Fibroblast of skin of left quadriceps (primary cell): ENCODE measurements at places on chromosomes 2 and 18.

DNA sequence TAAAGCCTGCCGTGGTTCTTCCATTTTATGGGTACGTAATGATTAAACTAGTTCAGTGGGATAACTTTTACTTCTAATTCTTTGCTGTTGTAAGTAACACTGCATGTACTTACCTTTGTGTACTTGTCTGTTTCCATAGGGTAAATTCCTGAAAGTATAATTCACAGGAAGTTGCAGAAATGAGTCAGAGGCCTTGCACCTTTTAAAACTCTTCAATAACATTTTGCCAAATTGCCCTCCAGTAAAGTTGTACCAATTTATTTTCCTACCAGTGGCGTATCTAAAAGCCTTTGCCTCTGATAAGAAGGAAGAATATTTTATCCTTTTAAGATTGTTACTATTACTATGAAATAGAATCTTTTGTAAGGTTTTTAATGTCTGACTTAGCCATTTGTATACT, 65.1 kb downstream of the CAB39 start:
- no peak for DNase-seq

DNA sequence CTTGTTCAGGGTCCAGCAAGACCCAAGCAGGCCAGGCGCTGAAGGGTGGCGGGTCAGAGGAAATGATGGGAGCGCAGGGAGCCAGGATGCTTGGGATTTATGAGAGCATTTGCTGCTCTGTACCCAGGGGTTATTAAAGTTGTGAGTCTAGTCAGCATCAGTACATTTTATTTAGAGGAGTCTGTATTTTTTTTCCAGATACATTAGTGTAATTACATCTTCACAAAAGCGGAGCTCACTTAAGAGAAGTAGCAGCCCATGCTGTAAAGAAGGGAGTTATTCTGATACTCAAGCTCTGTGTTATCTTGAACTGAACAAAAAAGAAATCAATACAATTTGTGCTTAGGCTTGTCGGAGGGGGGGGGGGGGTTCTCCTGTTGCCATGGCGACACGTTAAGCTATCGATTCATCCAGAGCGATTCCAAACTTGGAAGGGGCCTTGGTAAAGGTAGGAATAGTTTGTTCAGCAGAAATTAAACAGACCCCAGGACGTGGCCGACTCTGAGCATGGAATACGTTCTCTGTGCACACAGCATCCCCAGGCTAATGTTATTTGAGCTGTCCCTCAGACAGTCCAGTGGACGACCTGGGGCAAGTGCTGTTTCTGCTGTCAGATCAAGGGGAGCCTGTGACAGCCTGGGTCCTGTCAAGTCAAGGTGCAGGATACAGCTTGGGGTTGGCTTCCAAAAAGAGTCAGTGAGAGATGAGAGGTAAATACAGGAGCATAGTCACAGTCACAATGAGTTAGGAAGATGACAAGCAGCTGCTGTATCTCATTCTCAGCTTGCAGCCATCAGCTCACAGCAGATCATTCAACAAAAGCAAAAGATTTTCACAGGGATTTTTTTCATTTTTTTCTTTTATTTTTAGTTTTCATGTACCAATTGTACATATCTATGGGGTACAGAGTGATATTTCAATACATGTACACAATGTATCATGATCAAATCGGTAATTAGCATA, 387.6 kb downstream of the DCDC2C start:
- DNase-seq: no peak

GRCh38 chr2:28601616-28602015, 105.8 kb downstream of the PLB1 start:
- DNase-seq: no peak

- DNase-seq: no peak
These were observed 44.9 kb downstream of the ZBTB14 start for GRCh38 chr18:5250603-5251002.

- peak; percentile 63 for DNase-seq
These were observed 28.3 kb upstream of the NT5DC4 start for GRCh38 chr2:112692495-112692911.

DNA sequence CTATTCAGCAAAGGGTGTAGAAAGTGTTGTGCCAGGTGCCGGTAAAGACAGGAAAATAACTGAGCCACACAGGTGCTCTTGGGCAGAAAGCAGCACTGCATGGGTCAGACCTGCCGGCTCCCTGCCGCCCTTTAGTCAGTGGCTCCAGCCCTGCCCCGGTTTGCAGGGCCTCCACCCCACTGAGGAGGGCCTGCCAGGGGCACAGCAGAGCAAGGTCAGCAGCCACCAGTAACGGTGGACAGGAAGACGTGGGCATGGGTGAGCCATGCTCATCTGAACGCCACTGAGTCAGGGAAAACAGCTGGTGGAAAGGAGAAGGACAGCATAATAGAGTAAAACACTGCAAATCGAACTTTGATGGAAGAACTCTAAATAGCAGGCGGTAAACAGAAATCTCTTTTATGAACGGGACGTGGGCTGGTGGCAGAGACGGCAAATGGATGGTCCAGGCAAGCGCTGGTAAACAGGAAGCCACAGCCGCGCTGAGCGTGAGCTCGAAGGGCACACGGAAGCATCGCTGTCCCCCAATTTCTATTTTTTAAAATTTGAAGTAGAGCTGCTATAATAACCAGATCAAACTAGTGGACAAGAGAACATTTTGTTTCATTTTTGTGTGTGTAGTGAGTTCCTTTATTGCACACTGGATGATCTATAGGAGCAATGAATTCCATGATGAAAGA, 141.8 kb upstream of the ALKAL2 start:
- no peak for DNase-seq

- DNase-seq: no peak
These were observed 179.6 kb downstream of the DSC3 start for GRCh38 chr18:30862900-30863299.

DNA sequence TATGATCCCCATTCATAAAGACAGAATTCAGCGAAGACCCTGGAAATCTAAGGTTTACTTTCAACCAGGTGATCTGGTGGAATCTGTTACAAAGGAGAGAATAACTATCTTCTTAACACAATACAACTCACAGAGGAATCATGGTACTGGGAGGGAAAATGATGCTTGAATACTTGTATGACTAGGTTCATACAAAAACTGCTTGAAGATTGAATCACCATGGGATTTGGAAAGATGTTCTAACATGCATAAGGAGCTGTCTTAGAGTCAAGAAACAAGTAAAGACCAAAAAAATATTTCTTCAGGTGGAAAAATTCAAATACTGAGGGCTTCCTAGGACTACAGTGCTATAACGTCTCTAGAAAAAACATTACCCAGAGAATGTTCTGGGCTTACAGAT, 32.2 kb downstream of the COL5A2 start:
- DNase-seq: no peak

DNA sequence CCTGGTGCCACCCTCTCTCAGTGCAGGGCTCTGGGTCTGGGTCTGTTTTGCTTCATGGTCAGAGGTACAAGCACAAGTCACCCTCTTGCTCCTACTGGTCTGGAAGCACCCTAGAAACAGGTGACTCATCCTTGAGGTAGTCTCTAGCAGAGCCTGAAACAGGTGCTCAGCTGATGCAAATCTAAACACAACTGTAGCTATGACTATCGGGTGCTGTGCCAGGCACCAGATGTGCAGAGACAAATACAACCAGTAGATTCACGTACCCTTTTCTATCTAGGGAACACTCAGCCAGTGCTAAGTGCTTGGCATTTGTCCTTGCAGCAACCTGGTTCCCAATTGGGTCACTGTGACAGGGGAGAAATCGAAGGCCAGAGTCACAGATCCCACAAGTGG, 140.9 kb upstream of the MYCN start:
- no peak for DNase-seq

DNA sequence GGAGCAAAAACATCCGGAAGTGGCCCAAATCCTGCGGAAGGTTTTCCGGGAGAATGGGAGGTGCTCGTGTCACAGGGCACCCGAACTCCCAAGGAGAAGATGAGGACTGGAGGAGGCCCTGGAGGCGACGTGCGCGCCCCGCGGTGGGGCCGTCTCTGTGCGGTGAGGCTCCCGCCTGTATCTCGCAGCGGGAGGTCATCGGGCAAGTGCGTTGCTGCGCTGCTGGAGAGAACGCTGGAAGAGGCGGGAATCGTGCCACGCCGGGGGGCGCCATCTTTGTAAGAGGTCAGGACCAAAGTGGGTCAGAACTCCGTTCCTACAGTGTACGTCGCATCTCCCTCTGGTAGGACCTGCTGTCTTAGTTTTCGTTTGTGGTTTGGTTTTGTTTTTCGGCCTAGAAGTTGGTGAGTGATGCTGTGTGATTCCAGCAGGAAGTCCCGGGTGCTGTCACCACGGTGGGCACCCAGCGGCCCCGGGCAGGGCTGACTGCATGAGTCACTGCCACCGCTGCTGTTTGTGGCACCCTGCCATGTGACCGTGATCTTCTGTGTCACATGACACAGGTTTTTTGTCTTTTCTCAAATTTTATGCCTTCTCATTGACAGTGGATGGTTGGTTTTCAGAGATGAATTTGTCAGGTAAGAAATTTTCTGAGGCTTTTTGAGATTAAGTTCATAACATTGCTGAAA, 21.5 kb upstream of the ATP9B start:
- DNase-seq: no peak

DNA sequence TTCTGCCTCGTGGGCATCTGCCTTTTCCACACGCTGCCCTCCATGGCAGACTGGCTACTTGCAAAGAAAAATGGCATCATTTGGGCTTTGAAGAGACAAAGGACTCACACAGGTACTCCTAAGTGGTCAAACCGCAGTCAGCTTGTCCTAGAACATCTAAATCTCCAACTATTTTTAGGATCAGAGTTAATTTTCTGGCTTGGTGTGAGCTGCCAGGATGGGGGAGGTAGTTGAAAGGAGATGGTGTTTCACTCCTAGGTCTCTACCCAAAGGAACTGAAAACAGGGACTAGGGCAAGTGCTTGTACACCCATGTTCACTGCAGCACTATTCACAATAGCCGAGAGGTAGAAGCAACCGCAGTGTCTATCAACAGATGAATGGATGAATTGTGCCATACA, 107.9 kb upstream of the ATL2 start:
- DNase-seq: no peak

GRCh38 chr2:236912326-236913120, 173.2 kb upstream of the COPS8 start:
- no peak for DNase-seq

GRCh38 chr2:174176898-174177297, 71.4 kb downstream of the OLA1 start:
- no peak for DNase-seq

DNA sequence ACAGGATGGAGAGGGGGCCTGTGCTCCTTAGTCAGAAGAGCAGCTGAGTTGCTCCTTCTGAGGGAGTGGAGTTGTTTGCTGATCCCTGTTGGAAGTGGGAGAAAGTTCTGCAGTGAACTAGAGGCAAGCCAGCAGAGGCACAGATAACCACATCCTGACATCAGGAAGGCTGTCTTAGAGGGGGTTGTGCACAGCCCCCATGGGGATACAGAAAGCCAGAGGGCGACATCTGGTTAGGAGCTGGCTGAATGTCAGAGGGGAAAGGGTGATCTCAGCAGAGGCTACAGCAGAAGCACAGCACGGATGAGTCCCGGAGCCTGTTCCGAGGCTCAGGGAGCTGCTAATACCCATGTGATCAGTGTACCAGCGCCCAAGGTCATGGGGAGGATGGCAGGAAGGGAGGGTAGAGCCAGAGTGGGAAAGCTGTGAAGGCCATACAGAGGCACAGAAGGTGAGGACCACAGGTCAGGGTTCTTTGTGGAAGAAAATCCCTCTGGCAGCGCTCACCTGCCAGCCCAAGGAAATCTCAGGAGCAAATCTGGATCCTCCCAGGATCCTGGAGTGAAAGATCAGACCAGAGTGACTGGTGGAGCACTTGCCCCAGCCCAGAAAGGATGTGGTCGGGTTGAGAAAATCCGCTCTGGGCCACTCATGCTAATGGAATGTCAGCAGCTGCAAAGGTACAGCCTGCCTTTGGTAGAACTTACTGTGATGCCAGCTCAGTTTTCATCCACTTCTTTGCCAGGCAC, 111.8 kb downstream of the STPG4 start:
- peak; percentile 83 for DNase-seq

- no peak for DNase-seq
These were observed 460 bp upstream of the ZBTB7C start for GRCh38 chr18:48409591-48410094.

GRCh38 chr2:121611730-121612705, 37.2 kb downstream of the CLASP1 start:
- no peak for DNase-seq

- DNase-seq: no peak
These were observed 153.6 kb downstream of the NRP2 start for GRCh38 chr2:205835923-205836322.

- DNase-seq: peak; percentile 50
These were observed 82.5 kb upstream of the STPG4 start for GRCh38 chr2:47237375-47238334.

- no peak for DNase-seq
These were observed 8.6 kb upstream of the MTCL1 start for GRCh38 chr18:8696749-8697211.

DNA sequence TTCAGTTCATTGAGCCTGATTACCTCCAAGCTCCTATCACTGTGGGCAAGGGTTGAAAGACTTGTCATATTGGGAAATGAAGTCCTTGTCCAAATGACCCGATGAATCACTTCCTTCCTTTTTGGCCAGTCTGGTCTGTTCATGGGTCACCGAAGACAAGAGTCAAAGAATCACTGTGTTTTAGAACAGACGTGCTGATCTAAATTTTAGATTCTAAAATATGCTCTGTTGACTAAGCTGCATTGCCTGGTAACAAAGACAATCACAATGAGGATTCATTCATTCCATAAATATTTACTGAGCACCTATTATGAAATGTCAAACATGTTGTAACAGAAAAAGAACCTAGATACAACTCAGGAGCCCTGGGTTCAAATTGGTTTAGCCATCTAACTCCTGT, 99.4 kb upstream of the RND3 start:
- no peak for DNase-seq

- DNase-seq: no peak
These were observed 38.1 kb downstream of the ATOH8 start for GRCh38 chr2:85791704-85792565.

- no peak for DNase-seq
These were observed 7.9 kb downstream of the GREB1 start for GRCh38 chr2:11541693-11542274.

DNA sequence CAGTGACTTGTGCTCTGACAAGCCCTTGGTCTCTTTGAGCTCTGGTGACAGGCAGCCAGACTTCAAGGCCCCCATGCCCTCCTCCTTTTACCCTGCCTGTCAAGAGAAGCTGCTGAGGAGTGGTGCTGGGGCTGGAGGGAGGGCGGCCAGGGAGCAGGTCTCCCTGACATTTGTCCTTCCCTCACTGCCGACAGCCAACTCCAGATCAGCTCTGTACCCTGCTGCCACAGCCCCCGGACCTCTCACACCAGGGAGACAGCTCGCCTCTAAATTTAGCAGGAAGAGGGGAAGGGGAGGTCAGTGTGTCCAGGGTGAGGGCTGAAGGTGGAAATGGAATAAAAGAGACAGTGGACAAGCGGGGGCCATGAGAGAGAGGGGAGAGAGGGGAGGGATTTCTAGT, 155.8 kb downstream of the TDRD15 start:
- no peak for DNase-seq

GRCh38 chr2:12110074-12110473, 363.6 kb downstream of the LPIN1 start:
- DNase-seq: peak; percentile 55

DNA sequence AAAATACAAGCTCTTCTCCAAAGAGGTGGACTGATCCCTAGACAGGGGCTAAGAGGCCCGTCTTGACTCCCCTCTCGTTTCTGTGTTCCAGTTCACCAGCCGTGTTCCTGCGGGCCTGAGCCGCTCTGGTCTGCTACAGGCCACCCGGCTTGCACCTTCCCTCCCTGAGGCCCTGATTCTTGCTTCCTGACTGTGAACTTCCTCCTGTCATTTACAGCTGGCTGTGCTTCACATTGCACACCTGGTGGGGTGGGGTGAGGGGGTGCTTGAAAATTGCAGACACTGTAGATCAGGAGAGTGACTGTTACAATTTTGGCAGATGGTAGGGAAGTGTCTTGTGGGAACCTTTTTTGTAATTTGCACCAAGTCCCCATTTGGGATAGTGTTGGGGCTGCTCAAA, 64.4 kb downstream of the TSN start:
- DNase-seq: no peak
